ENCODE measurements at places on chromosomes 7 and 10.

- no peak for DNase-seq
These were observed 456 bp upstream of the DLD start for GRCh38 chr7:107890493-107890961.

DNA sequence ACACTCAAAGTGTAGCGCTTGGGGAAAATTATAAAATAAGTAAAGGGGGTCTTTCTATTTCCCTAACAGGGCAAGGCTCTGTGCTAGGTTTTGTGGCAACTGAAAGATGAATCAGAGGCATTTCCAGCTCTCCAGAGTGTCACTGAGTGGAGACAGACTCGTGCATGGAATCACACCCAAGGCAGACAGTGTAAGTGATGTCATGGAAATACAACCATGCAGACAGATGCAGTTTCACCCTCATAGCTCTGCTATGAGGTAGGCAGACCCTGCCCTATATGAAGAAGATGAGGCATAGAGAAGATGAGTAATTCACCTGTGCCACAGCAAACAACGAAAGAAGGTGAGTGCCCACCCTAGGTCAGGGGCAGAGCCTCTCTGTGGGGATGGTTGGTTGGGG is 57.2 kb upstream of the PITRM1 start:
- DNase-seq = no peak

- no peak for DNase-seq
These were observed 85.8 kb upstream of the LRRC18 start for GRCh38 chr10:49025347-49025983.

DNA sequence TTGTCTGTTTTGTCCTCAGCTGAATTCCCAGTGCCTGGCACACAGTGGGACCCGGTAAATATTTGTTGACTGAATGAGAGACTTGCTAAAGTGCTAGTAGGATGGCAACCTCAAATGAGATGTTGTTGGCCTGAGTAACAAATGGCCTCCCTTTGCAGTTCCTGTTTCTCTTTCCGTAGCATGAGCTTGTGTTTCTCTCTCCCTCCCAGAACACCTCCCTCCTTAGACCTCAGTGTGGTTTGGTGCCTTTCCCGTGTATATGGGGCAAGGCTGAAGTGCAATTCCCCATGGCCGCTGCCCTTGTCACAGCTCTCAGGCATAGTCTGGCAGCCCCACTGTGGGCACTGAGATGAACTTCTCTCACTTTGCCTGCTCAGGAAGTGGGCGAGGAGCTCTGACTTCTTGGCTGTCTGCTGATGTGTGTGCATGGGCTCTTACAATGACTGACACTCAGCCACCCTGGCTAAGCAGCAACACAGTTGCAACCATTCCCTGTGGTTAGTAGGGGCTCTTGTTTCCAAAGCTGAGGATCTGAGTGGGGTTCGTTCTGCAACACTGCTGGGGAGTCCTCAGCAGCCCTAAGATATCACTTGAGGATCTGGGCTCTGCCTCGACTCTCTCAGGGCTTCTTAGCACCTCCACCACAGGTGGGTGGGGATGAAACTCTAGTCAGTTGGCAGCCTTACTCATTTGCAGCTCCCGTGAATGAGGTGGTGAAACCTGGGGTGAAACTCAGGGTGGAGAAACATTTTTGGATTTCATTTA is 136.1 kb downstream of the ICA1 start:
- DNase-seq = no peak

DNA sequence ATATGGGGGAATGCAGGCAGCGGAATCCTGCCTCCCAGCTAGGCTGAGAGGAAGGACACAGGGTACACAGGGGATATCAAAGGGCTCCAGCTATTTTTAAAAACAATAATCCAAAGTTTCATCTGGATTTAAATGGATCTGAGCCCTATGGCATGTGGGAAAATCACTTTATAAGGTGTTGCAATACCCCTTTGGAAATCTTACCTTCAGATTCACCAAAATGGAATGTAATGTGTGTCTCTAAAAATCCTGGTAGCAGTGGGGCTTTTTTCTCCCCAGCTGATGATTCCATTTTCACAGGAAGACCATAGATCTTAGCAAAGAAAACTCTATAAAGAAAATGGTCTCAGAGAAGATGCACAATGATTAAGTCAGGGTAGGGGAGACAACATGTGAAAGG is 722.2 kb downstream of the PARD3 start:
- DNase-seq = no peak

DNA sequence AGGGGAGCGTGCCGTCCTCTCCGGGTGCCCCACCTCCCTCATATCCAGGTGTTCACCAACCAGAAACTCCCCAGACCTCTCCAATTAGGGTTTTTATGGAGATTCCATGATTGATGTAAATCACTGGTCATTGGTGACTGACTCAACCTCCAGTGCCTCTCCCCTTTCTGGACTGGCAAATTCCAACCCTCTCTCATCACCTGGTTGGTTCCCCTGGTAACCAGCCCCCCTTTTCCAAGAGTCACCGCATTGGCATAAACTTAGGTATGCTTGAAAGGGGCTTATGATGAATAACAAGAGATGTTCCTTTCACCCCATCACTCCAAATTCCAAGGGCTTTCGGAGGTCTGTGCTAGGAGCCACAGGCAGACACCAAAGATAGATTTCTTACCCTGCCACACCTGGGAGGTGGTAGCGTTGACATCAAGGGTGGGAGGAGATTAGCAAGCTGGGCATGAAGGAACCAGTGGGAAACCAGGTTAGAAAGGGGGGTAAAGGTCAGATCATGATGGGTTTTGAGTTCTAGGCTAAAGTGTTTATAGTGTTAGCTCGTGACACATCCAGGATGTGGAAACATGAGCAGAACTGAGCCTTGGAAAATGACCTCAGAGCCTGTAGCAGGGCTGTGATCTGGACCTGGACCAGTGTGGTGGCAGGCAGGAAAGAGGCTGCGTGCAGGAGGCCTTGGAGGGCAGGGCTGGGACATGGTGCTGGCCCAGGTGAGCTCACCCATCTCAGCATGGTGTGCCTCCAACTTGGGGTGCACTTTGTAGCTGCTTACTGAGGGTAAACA is 45.1 kb downstream of the CAMK1D start:
- DNase-seq = no peak

- no peak for DNase-seq
These were observed 20.1 kb downstream of the TES start for GRCh38 chr7:116230191-116231005.

DNA sequence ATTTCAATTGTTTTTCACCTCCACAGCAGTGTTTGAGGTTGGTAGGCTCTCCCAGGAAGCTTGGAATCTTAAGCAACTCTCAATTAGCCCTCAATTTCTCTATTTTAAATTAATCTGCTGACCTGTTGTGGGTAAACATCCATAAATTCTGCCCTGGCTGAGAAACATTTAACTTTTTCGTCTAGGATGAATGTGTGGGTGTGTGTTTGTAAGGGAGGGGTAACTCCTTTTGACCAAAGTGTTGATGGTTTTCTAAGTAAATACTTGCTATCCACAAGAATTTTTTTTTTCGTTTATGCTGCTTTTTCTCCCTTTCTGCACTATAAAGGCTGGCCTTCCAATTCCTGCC is 973 bp downstream of the PPP3CB start:
- no peak for DNase-seq

- DNase-seq = no peak
These were observed 69.0 kb downstream of the LHFPL3 start for GRCh38 chr7:104397442-104397841.

DNA sequence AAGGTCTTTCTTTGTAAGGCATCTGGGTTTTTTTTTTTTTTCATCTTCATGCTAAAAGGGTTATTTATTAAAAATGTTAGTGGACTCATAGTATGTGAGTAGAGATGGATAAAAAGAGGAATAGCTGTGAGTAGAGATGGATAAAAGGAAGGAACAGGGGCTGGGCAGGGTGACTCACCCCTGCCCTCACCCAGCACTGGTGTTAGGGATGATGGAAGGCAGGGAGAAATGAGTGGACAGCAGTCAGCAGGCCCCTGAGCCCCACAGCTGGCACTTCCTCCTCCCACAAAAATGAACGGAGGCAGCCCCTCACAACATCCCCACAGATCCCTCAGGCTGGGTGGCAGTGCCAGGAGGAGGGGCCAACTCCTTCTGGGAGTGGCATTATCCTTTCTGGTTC is 39.3 kb downstream of the ANTXRL start:
- no peak for DNase-seq

DNA sequence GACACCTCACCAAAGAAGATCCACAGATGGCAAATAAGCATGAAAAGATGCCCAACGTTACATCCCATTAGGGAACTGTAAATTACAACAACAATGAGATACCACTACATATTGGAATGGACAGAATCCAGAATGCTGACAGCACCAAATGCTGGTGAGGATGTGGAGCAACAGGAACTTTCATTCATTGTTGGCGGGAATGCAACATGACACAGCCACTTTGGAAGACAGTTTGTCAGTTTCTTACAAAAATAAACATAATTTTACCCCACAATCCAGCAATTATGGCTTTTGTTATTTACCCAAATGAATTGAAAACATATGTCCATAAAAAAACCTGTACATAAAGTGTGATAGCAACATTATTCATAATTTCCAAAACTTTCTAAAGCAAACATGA is 176.8 kb downstream of the C7orf25 start:
- no peak for DNase-seq

- DNase-seq = no peak
These were observed 134.6 kb upstream of the ITGB1 start for GRCh38 chr10:33092596-33092995.
